Stimulated activated naive CD8-positive, alpha-beta T cell treated with anti-CD3 and anti-CD28 coated beads, Interleukin-15, amount 100 ng/mL, for 72 hours (primary cell): ENCODE measurements at places on chromosomes 3 and 15.
A peak's percentile ranks its signal among the peaks of the same experiment; 100 is the strongest.

DNA sequence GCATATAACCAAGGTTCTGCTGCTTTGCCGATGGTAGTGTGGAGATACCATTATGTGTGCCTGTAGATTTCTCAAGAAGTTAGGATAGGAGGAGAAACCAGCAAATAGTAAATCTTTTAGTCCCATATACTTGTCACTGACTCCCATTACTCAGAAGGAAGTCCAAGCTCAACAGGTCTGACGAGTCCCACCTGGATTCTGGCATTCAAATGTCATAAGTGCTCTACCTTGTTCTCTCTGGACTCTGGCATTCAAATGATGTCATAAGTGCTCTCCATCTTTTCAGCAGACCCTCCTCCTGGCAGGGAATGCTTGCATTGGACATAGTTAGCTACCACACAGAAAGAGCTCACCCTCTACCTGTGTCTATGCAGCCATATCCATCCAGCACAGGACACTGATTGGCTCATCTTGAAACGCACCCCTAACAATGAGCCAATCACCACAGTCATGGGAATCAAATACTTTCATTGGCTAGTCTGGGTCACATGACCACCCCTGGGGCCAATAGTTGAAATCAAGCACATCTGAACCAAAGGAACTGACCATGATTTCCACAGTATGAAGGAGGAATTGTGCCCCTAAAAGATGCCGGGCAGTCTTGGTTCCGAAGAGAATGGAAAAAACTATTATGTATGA, 205.0 kb upstream of the ADAMTS9 start:
- DNase-seq: no peak

- DNase-seq: no peak
Observed at GRCh38 chr15:73787621-73788020, 34.5 kb upstream of the INSYN1 start.

GRCh38 chr3:9097495-9097894, 134.2 kb upstream of the RAD18 start:
- DNase-seq: no peak

DNA sequence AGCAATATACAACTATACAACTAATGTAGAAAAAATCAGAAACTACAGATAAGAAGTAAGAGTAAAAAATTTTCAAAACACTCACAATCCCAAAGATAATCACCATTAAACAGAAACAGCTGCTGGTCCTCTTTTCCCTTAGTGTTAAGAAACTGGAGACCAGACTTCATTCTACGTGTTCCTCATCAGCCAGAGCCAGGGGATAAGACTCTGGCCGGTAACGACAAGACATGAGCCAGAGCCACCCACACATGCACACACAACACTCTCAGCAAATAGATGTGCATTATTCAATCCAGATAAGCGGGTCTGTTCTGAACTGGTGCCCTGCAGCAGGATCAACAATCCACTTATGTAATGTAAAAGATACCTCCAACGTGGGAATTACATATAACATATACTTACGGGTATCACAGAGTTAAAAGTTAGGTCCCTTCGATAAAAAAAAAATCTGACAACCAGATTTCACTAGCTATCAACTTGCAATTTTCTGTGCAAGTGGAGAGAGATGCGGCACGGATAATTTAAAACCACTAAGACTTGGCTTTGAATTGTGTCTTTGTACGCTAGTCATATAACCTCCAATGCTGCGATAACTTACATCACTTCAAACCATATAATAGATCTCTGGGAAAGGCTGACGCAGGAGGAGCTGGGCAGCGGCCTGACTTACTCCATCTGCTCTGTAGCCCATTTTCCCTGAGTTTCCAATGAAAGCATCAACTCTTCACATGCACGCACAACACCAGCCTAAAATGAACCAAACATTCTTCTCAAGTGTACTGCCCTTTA, 17.8 kb downstream of the PRICKLE2 start:
- DNase-seq: no peak

DNA sequence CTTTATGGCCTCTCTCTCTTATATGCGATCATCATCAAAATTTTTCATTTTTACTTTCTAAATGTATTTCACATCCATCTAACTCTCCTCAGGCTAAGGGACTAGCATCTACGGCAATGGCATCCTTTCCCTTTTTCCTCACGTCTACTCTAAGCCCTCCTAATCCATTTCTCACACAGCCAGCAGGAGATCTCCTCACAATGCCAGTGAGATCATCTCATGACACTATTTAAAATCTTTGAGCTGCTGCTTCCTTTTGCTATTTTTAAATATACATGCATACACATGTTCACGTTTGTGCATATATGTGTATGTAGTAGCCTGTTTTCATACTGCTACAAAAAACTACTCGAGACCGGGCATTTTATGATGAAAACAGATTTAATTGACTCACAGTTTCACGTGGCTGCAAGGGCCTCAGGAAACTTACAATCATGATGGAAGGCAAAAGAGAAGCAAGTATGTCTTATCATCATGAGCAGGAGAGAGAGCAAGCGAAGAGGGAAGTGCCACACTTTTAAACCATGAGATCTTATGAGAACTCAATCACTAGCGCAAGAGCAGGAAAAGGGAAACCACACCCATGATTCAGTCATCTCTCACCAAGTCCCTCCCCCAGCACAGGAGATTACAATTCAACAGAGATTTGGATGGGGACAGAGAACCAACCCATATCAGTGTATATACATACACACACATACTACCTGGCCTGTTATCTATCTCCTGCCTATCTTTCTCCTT, 599.2 kb upstream of the ROBO1 start:
- no peak for DNase-seq

GRCh38 chr15:100596792-100597191, 5.2 kb downstream of the LINS1 start:
- DNase-seq: peak; percentile 98

DNA sequence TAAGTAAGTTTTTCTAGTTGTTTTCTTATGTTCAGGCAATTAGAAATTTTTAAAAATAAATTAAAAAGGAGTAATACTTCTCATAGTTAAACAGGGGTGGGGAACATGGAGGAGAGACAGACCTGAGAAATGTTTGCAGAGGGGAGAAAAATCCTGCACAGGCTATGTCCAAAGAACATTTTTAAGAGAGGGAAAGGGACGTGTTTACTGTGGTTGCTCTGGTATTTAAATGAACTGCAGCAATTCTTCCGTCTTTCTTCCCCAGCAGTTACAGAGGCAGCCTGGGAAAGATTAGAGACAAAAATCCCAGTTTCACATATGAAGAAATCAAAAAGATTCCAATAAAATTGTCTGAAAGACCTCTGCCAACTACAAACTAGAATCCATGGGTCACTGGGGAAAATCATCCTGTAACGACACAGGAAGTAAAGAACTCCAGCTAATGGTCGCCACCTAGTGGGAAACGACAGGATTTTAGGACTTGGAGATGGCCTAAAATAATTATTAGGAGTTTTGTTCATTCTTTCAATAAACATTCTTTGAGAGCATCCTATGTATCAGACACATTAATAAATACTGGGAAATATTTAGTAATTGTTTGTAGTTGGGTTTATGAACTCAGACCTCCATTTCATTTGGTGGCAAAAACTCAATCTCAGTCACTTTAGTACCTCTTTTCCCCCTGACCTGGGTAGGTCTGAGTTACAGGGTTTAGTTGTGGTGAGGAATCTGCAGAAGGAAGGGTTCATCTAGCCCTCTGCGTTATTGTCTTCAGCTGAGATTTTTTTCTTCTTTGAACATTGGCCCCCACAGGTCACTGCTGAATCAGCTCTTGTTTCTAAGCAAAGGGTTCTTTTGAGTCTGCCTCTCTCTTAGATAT, 69.9 kb upstream of the GOLIM4 start:
- DNase-seq: peak; percentile 19

GRCh38 chr3:128366136-128366535, 100.6 kb downstream of the DNAJB8 start:
- DNase-seq: no peak

- no peak for DNase-seq
Observed at GRCh38 chr3:55958605-55959004, 471.5 kb upstream of the WNT5A start.

GRCh38 chr3:194871143-194871863, 185.6 kb downstream of the FAM43A start:
- no peak for DNase-seq
